ENCODE measurements at places on chromosomes 1 and 21. TPM values are rescaled to one million over a fixed set of nuclear protein-coding genes. Genes with fewer than 3 reads are reported as not detected.
A peak's percentile ranks its signal among the peaks of the same experiment; 100 is the strongest.

GRCh38 chr1:227156520-227156919 is 161.8 kb downstream of the CDC42BPA start:
- no peak for DNase-seq

- DNase-seq: no peak
These were observed 458 bp downstream of the CRABP2 start for GRCh38 chr1:156704930-156705320.

DNA sequence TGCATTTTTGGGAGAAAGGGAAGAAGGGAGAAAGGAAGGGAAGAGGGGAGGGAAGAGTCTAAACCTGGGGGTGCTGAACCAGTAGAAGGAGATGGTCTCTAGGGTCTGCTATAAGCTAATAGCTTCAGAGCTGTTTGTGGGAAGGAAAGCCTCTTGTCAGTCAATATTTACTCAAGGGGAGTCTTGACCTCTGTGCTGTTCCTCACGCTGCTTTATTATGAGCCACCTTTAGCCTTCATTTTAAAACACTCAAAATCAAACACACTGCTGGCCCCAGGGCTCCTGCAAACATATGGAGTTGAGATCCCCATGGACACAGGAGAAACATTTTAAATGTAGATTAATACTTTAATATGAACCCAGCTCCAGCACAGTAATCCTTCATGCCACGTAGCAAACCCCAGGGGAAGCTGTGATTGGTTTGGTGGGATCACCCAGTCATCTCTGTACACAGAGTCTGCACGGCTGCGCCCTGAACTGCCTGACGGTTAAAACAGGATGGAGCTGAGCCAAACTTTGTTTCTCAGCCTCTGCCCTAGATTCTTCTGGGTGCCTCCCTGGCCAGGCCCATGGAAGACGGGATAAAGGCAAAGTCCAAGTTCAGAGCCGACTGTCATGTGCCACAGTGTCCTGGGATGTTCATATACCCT is 40.2 kb upstream of the VWA5B1 start:
- peak; percentile 71 for DNase-seq

DNA sequence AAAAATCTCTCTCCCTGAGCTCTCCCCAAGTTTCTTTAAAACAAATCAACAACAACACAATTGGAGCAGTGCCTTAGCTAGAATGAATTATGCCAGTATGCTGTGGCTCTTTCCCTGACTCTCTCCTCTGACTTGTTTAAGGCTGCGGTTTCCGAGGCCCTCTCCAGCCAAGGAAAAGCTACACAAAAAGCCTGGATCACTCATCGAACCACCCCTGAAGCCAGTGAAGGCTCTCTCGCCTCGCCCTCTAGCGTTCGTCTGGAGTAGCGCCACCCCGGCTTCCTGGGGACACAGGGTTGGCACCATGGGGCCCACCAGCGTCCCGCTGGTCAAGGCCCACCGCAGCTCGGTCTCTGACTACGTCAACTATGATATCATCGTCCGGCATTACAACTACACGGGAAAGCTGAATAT is 1.9 kb downstream of the S1PR1 start:
- peak; percentile 91 for DNase-seq

GRCh38 chr1:145978854-145979745 is 14.6 kb downstream of the POLR3GL start:
- peak; percentile 71 for DNase-seq

GRCh38 chr1:3874736-3875135 is 17.5 kb downstream of the DFFB start:
- DNase-seq: no peak

GRCh38 chr1:39683591-39684312 is 7.5 kb downstream of the HPCAL4 start:
- no peak for DNase-seq

DNA sequence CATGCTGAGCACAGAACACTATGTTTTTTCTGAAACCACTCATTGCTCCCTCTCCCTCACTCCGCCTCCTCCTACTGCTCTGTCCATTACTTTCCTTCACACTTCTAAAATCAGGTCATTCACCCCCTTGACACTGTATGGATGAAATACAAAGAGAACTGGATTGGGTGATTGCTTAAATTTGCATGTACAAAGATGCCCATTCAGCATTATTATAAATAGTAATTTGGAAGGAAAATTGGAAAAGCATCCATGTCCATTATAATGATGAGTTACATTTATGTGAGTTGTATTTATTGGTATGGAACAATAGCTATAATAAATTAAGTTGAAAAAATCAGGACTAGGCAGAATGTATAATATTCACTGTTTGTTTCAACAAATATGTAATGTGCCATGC is 83.7 kb downstream of the PLD5 start:
- no peak for DNase-seq

DNA sequence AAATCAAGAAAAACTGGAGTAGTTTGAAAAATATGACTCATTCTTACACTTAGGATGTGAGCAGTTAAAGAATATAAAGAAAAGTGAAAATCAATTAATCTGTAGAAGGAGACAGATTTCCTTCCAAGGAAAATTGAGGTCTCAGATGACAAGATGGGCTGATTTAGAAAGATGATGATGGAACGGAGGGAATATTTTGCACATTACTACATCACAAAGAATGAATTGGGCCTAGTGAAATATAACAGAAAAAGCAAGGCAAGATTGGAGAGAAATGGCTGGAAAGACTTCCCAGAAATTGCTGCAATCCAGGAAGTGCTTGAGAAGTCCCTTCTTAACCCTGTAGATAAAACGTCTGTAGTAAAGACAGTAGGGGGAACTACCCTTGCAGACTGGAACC is 169.1 kb upstream of the SYT6 start:
- no peak for DNase-seq

GRCh38 chr1:46236882-46237281 is 10.7 kb upstream of the RAD54L start:
- DNase-seq: no peak

DNA sequence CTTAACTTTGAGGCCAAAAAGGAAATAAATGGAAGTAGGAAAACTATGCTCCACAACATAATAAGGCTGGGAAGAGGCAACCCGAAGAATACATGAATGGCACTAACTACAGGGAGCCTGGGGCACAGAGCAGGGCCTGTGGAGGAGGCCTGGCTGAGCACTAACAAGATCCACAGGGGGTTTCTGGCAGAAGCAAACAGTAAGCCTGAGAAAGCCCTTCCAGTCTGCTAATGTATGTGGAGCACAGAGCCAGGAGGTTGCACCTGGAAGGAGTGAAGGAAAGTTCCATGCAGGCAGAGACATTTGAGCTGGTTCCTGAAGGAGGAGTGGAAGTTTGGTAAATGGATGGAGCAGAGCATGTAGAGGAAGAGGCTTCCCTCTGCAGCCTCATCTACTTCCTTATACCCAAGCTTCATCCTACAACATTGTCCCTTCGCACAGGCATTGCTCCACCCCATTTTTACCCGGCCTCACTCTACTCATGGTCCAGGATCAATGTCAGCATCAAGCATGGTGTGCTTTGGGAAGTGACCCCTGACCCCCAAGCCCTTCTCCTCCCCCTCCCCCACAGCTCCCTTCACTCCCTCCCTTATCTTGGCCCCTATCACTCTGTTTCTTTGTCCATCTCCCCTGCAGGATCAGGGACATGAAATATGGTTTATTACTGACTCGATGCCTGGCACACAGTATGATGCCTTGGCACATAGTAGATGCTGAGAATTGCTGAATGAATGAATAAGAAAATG is 23.3 kb downstream of the SHISA4 start:
- DNase-seq: no peak

GRCh38 chr1:120176092-120176855 is at the start of gene SEC22B:
SEC22B (minus strand) TSS chr1:120176520; CDS start chr1:120176381, 139 bp downstream.
- DNase-seq: peak; percentile 92

GRCh38 chr1:247297263-247298123 is 34.2 kb downstream of the ZNF496 start:
- no peak for DNase-seq

DNA sequence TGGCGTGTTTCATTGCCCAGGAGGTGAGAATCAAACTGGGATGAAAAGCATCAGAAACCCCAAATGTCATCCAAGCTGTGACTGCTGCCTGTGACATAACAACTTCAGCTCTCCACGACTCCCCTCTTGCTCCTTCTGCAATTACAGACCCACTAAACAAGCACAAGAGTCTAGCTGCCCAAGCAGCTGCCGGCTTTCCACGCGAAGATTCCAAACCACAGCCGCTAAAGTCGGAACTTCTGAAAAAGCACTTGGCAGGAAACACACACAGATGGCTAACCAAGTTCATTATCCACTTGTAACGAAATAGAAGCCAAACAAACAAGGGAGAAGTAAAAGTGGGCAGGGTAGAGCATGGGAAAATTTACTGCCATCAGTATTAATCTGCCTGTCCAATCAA is 198.1 kb downstream of the SLC35F3 start:
- DNase-seq: no peak

ZNF593 gene
- 32.1 TPM for total RNA-seq

FMOD gene
- total RNA-seq: 3.8 TPM

YTHDF2 gene
- 21.8 TPM for total RNA-seq

UBR4 gene
- total RNA-seq: 91.8 TPM

TMPRSS15 gene
- total RNA-seq: not detected

GIPC2 gene
- 6.8 TPM for total RNA-seq

PBXIP1 gene
- total RNA-seq: 17.4 TPM

PODN gene
- 9.8 TPM for total RNA-seq

DNAH14 gene
- 8.2 TPM for total RNA-seq

CLCNKB gene
- not detected for total RNA-seq

JAM2 gene
- 1.5 TPM for total RNA-seq

ELAPOR1 gene
- total RNA-seq: 0.18 TPM

SELP gene
- 2.3 TPM for total RNA-seq

HES2 gene
- total RNA-seq: 0.68 TPM

TRAF3IP3 gene
- total RNA-seq: 0.95 TPM

Measured in right lobe of liver (tissue), 6 donors.